ENCODE measurements at places on chromosomes 12 and 14.

GRCh38 chr12:11663130-11663529 lies 13.7 kb downstream of the ETV6 start:
- no peak for DNase-seq

GRCh38 chr14:45970621-45971020 lies 681.0 kb downstream of the RPL10L start:
- DNase-seq, result no peak

GRCh38 chr12:110743571-110744093 lies 941 bp upstream of the PPP1CC start:
- no peak for DNase-seq

DNA sequence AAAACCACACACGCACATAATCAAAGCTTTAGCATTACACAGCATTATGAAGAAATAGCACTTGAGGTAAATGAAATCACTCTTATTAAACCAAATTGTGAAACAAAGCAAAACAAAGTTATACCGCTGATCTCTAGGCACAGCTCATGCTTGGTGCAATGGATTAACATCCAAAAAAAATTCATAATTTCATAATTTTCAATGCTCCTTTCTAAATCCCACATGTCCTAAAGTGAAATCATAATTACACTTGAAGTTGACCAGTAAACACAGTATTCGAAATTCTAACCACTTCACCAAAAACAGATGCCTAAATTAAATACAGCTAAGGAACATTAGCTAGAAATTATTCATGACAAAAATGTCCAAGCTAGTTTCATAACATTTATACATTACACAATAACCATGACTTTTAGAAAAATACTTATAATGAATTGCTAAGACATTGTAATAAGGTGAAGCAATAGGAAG lies 1.5 kb downstream of the MLH3 start:
- no peak for DNase-seq

GRCh38 chr12:64494998-64495729 lies 43.2 kb downstream of the TBK1 start:
- no peak for DNase-seq

DNA sequence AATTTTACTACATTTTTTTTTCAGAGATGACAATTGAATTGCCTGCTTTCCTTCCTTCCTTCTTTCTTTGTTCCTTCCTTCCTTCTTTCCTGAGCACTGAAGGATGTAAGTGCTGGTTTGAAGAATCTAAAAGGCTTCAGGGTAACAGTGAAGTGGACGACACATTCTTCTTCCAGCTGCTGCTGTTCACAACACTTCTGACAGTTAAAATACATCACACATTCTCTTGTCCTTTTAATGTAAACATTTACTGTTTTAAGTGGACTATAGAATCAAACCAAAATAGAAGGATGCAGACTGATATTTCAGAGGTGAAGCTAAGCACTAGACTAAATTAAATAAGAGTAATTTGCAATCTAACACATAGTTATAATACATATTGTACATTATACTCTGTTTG lies 151.5 kb downstream of the MSRB3 start:
- DNase-seq, result no peak

DNA sequence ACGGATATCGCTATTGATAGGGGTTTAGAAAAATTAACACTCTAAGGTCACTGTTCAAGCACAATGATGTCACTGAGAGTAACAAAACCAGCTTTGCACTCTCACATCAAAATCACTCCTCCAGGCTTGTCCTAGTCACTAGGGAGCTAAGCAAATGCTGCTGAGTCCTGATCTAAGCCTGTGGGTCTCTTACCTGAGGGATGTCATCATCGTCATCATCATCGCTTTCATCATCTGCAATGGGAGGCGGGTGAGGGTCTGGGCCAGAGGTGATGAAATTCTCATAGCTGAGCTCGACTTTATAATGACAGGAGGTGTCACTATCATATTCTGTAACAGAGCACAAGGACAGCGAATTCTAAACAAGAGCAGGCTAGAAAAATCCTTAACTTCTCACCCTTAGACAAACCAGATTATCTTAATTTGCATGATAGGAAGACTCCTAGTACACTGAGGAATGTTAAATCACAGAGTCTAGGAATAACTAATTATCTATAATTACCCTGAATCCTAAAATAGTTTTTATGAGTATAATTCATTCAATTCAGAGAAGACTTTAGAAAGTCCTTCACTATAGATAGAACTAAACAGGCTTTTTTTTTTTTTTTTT lies 83.0 kb downstream of the TRAFD1 start:
- DNase-seq, result no peak

GRCh38 chr14:34619471-34619870 lies 10.5 kb downstream of the SNX6 start:
- DNase-seq, result no peak

DNA sequence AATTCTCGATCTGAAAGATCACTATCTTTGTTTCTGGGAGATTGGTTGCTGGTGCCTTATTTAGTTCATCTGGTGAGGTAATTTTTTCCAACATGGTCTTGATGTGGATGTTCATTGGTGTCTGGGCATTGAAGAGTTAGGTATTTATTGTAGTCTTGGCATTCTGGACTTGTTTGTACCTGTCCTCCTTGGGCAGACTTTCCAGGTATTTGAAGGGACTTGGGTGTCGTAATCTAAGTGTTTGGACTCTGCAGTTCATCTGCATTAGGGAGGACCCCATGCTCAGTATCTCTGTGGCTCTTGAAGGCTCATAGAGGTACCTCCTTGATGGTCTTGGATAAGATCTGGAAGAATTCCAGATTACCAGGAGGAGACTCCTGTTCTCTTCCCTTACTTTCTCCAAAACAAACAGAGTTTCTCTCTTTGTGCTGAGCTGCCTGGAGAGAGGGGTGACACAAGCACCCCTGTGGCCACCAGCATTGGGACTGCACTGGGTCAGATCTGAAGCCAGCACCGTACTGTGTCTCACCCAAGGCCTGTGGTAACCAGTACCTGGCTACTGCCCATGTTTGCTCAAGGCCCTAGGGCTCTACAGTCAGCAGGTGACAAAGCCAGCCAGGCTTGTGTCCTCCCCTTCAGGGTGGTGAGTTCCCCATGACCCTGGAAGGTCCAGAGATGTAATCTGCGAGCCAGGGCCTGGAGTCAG lies 5.3 kb downstream of the A2ML1 start:
- DNase-seq, result no peak

- DNase-seq, result peak; percentile 37
These were observed 2.4 kb downstream of the CCDC177 start for GRCh38 chr14:69572030-69572840.

DNA sequence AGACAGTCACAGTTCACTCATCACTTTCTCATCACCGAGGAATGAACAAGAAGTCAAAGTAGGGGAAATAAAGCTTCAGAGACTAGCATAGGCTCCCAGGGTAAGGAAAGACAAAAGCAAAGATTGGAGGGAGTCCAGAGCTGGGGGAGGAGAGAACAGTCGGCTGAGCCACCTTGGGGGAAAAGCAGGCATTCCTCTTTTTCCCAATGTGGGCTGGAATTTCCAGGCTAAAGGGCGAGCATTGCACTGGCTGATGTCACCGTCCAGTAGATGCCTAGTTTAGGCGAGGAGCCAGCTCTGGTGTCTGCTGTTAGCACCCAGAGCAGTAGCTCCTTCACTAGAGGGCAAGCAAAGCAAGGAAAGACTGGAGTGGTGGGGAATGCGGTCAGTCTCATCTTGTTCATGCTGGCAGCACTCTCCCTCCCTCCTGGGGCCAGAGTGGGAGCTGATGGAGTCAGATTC lies 8.5 kb upstream of the KRT75 start:
- peak; percentile 89 for DNase-seq

DNA sequence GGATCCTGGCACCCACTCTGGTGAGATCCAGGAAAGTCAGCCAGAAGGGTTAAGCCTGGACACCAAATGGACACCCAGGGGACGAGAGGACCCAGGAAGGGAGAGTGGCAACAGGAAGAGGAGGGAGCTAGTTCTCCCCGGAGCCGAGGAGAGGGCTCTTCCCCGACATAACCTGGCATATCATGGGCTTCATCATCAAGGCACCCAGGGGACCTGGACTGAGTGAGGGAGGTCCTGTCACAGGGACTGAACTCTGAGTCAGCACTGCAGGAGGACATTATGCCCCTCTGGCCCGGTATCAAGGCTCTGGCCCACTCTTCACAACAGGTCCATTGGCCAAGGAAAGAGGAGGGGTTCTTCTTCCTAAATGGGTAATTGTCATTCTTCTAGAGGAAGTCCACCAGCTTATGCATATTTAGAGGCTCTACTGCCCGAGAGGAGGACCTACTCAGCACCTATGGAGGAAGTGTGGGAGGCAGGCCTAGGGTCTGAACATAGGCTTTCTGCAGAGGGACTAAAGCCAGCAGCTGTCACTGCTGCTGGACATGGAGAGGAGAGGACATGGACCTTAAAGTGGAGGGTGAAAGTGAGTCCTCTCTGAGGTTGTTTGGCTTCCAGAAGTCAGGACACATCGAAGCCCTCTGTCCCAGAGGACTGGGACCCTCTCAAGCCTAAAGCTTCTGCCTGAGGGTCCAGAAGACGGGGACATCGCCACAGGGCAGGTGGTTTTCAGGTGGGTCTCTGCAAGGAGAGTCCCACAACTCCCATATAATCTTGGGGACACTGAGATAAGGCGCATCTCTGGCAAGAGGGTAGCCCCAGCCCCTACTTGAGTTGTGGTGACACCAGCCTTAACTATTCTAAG lies 18.6 kb downstream of the ISCA2 start:
- no peak for DNase-seq

DNA sequence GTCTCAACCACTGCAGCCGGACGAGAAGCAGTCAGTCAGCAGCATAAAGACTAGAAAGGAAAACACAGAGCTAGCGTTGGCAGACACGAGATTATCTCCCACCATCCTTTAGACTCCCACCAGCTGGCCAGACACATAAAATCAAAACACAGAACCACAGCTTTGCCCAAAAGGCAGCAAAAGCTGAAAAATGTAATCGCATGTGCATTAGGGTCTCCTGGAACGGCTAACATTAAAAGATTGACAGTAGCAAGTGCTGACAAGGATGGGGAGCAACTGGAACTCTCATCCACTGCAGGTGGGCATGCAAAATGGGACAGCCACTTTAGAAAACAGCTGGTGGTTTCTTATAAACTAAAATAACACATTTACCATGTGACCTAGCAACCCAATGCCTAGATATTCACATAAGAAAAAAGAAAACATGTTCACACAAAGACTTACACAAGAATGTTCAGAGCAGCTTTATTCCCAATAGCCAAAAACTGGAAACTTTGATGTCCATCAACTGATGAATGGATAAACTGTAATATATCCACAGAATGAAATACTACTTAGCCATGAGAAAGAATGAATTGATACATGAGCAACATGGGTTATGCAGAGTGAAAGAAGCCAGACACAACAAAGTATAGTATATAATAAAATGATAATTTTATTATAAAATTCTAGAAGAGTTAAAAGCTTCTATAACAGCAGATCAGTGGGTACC lies 37.7 kb downstream of the NCOR2 start:
- no peak for DNase-seq

- DNase-seq, result peak; percentile 72
These were observed 20.9 kb downstream of the PDE6H start for GRCh38 chr12:14993537-14994266.

DNA sequence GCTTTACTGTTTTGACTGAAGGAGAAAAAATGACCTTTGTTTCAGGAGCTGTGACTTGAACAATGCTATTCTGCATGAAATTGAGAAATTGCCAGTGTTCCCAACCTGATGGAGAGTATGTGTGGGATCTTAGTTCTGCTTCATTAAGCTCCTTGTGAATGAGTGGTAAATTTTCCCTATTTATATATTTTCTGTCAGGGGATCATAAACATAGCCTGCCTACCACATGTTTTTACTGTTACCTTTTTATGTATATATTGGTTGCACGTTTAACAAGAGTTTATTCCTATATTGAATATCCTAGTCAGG lies 271.7 kb downstream of the PDZRN4 start:
- no peak for DNase-seq

GRCh38 chr12:11158885-11159444 lies 12.0 kb upstream of the SMIM10L1 start:
- no peak for DNase-seq

GRCh38 chr12:4956054-4956453 lies 46.3 kb downstream of the KCNA1 start:
- peak; percentile 88 for DNase-seq

DNA sequence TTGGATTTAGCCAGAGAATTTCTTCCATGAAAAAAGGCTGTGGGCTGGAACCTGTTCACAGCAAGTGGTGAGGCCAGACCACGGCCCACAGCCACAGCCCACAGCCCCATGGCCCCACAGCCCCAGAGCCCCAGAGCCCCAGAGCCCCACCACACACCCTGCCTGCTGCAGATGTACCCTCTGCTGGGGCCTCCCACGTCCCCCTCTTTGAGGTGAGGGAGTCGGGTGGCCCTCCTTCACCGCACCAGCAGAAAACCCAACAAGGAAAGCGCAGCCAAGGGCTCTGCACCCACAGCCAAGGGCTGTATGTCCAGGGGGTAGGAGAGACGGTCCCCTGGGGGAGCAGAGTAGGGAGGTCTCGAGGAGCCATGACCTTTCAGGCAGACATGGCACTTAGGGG lies 327.5 kb upstream of the DIO3 start:
- DNase-seq, result no peak

GRCh38 chr12:54359762-54360351 lies 4.4 kb downstream of the GPR84 start:
- DNase-seq, result no peak

- DNase-seq, result no peak
These were observed 922 bp downstream of the TBX5 start for GRCh38 chr12:114404926-114405518.

DNA sequence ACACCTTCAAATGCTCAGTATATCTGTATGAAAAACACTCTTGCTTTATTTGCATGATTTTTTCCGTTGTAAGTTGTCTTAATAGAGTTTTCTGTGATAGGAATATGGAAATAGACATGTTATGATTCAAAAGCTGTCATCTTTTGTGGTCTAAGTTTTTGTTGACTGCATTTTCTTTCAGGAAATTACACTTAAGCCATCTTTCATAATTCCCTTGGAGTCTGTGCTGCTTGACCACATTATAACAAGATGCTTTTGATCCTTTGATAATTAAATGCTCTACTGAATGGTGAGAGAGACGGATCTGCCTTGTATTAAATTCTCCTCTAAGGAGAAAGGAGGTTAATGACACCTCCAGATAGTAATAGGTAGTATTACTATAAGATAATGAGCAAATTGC lies 272.8 kb upstream of the DAAM1 start:
- no peak for DNase-seq

DNA sequence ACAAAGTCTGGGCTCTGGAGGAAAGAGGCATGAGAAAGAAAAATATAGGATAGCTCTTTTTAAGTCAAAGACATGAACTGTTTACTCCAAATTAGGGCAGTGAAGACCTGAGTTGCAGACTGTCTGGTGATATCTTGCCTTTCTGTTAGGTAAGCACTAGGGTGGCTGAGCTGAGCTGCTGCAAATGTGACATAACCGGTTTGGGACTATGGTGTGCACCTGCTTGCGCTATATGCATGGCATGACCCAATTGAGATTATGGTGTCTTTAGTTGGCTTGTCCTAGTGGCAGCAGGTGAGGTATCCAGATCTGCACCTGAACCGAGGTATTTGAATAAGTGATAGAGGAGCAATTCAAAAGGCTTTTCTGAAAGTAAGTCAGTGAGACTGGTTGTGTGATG lies 345.6 kb downstream of the APAF1 start:
- no peak for DNase-seq

GRCh38 chr14:98131406-98131805 lies 1140.6 kb downstream of the BCL11B start:
- DNase-seq, result peak; percentile 65
